ENCODE measurements at places on chromosomes 4 and X.

- no peak for DNase-seq
These were observed 70.5 kb downstream of the SLC9A6 start for GRCh38 chrX:136055651-136056221.

- DNase-seq, result no peak
These were observed 586.2 kb downstream of the RAB28 start for GRCh38 chr4:12897954-12898353.

DNA sequence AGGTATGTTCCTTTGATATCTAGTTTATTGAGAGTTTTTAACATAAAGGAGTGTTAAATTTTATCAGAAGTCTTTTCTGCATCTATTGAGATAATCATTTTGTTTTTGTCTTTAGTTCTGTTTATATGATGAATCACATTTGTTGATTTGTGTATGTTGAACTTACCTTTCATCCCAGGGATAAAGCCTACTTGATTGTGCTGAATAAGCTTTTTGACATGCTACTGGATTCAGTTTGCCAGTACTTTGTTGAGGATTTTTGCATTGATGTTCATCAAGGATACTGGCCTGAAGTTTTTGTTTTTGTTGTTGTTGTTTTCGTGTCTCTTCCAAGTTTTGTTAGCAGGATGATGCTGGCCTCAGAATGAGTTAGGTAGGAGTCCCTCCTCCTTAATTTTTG, 10.8 kb upstream of the AFM start:
- no peak for DNase-seq

GRCh38 chr4:25911356-25911755, 2.7 kb upstream of the SMIM20 start:
- DNase-seq, result no peak

GRCh38 chr4:185566425-185566824, 31.1 kb upstream of the PDLIM3 start:
- no peak for DNase-seq

DNA sequence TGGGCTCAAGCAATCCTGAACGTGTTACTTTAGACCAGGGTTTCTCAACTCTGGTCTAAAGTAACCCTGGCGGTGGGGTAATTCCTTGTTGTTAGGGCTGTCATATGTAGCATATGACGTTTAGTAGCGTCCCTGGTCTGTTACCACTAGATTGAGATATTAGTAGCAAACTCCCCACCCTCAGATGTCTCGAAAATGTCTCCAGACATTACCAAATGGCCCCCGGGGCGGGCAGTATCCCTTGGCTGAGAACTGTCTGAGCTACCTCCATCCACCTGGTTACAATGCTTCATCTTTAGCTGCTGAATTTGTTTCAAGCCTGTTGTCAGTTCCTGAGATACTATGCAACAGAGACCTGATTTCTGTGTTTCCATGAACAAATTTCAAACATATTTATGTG, 56.7 kb downstream of the CLDN34 start:
- DNase-seq, result no peak

DNA sequence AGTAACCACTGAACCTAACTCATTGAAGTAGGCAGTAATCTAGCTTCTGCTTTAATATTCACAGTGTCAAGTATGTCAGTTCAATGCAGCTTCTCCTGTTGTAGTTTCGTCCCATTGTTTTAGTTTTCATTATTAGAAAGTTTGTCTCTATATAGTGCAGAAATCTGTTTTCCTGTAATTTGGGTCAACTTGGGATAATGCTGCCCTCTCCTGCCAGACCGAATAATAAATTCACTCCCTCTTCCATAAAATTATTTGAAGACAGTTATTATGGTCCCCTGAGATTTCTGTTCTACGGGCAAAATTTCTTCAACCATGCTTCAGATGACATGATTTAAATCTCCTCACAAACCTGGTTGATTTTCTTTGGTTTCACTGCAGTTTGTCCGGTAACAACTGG, 4.6 kb upstream of the LUZP4 start:
- no peak for DNase-seq

GRCh38 chr4:1049591-1049905, 38.1 kb downstream of the FGFRL1 start:
- DNase-seq, result no peak

- DNase-seq, result no peak
These were observed 114.3 kb downstream of the GABRB1 start for GRCh38 chr4:47145630-47146029.

- DNase-seq, result no peak
These were observed 81.8 kb downstream of the MID1IP1 start for GRCh38 chrX:38882894-38883626.

DNA sequence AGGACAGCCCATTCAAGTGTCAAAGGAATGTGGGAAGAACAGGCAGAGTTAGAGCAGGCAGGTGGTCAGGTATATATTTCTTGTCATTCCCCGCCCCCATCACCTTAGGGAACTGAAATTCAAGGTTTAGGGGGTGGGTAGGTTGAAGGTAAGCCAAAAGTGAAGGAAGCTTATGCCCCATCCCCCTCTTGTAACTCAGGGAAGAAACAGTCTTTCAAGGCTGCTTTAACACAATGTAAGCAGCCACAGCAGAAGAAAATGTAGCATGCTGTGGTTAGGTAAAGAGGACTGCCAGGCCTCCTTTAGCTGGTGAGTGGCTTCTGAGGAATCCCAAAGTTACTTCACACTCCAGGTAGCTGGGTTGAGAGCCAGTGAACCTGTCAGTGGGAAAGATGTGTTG, 122.3 kb downstream of the RS1 start:
- DNase-seq, result no peak

- peak; percentile 24 for DNase-seq
These were observed 371.6 kb downstream of the INPP4B start for GRCh38 chr4:142474398-142475087.

GRCh38 chr4:7041801-7042502, 1.2 kb upstream of the TADA2B start:
- no peak for DNase-seq

GRCh38 chrX:150966235-150966634, 16.9 kb upstream of the HMGB3 start:
- DNase-seq, result no peak

- peak; percentile 95 for DNase-seq
These were observed at the start of gene AGA for GRCh38 chr4:177441803-177442622. AGA (minus strand) TSS chr4:177442437; CDS start chr4:177442375, 62 bp downstream.
